Activated T-helper 2 cell treated with anti-CD3 and anti-CD28 coated beads, Interferon-gamma antibody, Interleukin-2, Interleukin-4, amounts not matched to agents 10 μg/mL and 5 μg/mL and 100 μg/mL, durations not matched to agents 14 hours and 24 hours and 36 hours (primary cell): ENCODE measurements at places on chromosomes 5 and 9.

DNA sequence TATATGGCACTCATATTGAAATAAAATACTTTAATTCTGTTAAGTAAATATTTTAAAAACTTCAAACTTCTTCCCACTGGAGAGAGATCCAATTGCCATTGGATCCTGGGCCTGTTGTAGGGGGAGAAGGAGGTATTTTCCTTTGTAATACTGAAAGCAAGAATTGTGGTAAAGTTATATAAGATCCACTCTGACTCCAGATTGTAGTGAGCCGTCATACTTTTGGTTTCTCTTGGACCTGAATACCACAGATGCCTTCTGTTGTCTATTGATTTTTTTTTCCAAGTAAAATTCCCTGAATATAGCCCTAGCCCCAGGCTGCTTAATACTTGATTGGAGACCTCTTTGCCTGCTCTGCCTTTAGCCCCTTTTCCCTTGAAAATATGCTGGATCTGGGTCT, 86.9 kb downstream of the ATG10 start:
- no peak for DNase-seq

GRCh38 chr9:33158843-33159776, 8.0 kb downstream of the B4GALT1 start:
- no peak for DNase-seq

DNA sequence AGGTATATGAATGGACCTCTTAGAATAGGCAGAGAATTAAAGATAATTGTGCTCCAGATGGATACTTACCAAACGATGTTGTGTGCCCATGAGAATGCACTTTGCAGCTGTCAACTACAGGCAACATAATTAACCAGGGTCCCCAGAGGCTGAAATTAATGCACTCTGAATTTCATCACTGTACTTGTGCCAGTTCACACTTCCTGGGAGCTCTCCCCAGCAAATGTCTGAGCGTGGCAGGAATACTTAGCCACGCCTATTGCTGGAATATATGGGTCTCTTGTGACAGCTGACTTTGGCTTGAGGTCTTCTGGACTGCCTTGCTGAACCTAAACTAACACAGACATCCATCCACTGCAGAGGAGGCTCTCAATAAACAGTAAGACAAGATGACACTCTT, 11.9 kb upstream of the C1QTNF2 start:
- DNase-seq, result no peak

- DNase-seq, result no peak
Observed at GRCh38 chr9:99078717-99079116, 26.2 kb upstream of the TGFBR1 start.

DNA sequence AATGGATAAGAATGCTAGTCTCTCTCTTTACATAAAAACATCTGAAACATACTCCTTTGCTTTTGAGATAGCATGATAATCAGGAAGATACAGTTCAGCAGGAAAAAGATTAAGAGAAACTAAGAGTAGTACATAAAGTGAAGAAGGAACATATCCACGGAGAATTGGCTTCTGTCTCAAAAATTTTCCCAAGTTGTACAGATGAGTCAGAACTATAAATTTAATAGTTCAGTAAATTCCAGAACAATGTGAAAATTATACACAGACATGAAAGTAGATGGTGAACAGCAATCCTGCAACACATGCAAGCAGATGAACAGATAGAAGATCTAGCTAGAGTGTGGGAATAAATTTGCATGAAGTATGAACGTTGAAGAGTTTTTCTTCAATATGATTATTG, 691.4 kb upstream of the RIOK2 start:
- no peak for DNase-seq

DNA sequence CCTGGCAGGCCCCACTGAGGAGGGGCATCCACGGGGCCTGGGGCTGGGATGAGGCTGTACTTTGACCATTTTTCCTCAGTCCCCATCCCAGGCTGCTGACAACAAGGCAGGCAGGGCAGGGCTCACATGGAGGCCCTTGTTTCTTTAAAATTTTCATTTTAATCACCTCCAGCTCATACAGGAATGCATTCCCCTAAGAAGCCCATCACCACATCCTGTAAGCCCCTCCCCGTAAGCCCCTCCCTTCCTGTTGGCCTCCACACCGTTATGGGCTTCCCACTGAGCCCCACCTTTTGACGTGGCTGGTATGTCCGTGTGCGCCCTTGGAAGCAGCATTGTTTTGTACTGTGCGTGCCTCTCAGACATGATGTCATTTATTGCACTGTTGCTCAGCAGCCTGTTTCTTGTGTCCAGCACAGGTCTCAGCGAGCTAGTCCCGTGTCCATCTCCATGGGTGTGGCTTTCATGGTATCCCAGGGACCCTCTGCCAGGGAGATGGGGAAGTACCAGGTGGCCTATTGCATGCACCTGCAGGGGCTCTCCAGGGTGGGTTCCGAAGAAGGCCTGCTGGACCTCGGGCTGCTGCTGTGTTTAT, 22.4 kb downstream of the PHF2 start:
- DNase-seq, result no peak

DNA sequence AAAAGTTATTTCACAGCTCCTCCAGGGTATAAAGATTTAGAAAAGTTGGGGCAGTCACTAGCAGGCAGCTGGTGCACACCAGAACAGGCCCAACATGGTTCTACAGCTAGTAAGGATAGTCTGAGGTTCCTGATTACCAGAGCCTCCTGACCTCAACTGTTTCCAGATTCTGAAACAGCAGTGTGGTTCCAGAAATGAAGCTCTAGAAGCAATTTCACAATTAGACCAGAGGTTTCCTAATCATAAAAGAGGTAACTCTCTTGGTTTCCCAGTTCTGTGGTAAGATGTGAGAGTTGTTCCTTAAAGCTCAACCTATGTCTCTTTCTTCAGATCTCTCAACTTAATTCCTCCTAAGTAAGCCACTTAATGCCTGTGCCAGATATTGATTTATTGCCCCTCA, 11.9 kb downstream of the AGTPBP1 start:
- DNase-seq, result no peak

- DNase-seq, result no peak
Observed at GRCh38 chr5:124979251-124979650, 232.8 kb upstream of the ZNF608 start.

DNA sequence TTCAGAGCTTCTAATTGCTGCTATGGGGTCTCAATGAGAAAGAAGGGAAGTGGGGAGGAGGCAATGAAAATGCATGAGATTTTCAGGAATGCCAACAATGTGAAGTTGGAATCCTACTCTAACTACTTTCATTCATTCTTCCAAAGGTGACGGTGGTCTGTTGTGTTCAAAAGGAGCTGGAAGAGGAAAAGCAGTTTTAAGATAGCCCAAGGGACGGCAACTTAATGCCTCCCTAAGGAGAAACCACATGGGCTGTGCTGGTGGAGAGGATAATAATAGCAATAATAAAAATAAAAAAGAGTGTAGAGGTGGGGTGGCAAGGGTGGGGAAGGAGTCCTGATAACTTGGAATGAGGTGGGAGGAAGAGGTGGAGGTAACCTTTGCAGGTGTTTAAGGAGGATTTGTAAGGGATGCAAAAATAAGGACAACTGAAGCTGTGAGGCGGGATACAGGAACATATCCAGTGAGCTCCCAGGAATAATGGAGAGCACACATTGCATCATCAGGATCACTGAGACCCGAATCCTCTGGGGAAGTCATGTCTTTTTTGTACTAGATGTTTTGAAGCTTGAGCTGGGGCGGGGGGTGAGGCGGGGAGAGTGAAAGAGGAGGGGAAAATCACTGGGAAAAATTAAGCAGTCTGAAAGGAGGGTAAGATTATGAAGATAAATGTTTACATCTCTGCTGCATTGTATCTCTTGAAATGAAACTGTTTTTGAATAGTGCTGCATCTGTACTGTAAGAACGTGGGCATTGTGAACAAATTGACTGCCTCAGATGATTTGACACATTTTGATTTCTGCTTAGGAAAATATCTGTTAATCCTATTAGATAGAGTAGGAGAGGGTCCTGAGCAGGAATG, 120.1 kb upstream of the TMEM161B start:
- DNase-seq, result no peak

GRCh38 chr9:119003882-119004617, 365.2 kb downstream of the BRINP1 start:
- no peak for DNase-seq

GRCh38 chr5:133232011-133232410, 180.2 kb downstream of the HSPA4 start:
- no peak for DNase-seq

DNA sequence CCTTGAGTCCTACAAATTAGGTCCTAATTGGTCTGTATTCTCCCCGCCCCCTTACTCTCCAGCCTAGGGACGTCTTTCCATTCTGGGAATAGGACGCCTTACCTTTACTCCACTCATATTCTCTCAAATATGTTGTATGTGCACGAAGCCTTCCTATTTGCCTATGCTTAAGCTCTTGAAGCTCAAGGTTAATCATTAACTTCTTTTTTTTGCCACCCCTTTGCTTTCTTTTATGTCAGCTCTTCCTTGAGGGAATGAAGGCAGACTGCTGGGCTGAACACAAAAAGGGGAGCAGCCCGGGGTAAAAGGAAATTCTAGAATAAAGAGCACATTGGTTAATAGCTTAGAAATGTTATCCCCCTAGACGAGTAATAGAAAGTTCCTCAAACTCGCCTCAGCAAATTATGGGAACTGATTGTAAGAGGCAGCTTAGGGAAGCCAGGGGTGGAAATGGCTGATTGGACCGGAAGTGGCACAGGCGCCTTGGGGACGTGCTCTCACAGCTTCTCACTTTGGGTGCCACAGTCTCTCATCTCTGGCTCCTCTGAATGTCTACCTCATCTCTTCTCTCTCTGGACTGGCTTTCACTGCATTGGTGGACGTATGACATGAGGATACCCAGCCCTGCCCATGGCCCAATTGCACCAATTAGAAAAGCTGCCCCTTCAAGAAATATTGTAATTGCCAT, 122.3 kb upstream of the IL12B start:
- no peak for DNase-seq

DNA sequence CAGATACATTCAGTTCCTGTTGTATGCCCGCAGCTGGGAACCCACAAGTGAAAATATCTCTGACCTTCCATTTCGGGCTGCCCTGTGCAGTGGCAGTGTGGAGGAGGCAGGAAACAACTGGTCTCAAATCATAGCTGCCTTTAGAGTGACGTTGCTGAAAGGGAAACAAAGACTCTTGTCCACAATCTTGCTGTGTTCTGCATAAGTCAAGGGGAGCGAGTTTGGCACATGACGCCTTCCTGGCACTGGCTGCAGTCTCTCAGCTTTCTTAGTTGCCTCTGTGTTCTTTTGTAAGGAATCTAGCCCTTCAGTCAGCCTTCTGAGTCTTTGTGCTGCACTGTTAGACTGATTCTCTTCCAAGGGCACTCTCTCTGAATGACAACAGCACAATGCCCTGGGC, 24.0 kb downstream of the ADAMTS16 start:
- no peak for DNase-seq

- no peak for DNase-seq
Observed at GRCh38 chr9:17402309-17402708, 176.6 kb upstream of the SH3GL2 start.

- DNase-seq, result no peak
Observed at GRCh38 chr9:127833555-127833954, 20.9 kb downstream of the ENG start.

GRCh38 chr5:175415303-175415702, 28.7 kb downstream of the DRD1 start:
- no peak for DNase-seq

DNA sequence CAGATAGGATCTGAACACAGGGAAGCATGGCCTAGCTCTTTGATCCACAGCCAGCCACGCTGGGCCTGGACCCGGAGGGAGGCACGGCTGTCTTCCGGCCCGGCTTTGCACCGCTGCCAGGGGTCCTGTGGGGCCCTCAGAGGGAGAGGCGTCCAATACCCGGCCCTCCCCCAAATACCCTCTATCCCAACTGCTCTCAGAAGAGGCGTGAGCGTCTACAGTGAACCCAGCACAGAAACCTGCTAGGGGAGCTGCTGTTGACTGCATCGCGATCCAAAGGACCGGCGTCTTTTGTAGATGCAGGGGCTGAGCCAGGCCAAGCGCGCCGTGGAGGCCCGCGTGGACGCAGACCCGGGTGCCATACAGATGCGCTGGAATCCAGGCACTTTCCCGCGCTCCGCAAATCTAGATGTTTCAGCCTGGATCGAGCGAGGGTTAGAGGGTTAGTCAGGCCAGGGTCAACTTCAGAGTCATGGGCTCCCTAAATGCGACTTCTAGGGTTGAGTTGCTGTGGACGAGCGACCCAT, 1.1 kb upstream of the TCF7 start:
- no peak for DNase-seq

DNA sequence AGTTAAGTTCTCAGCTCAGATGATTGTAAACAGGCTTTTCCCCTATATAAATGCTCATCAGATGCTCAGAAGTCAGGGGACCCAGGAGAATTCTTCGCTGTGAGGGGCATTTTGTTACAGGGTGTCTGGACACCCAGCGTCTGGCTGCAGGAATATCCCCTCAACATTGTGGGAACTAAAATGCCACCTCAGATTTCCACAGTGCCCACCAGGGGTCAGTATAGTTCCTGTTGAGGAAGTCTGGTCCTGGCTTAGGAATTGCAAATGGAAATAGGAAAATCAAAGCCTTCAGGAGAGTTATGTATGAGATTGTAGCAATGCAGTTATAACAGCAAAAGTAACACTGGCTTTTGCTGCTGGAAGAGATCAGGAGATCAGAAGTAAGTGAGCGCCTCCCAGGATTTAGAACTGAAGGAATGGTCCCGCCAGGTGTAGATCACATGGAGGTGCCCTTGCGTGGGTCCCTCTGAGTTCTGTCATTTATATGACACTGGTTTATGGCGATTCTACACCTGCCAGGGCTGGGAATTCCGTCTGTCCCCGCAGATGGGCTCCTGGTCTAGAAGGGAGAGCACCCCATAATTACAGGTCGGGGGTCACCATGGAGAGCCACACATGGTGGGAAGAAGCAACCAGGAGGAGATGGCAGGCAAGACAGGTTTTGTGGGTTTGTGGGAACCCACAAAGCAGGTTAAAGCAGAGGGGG, 47.1 kb upstream of the CTSL start:
- no peak for DNase-seq

GRCh38 chr5:37836592-37837413, 3.0 kb downstream of the GDNF start:
- no peak for DNase-seq

GRCh38 chr9:127444921-127445850, 6.0 kb downstream of the RPL12 start:
- DNase-seq, result no peak

DNA sequence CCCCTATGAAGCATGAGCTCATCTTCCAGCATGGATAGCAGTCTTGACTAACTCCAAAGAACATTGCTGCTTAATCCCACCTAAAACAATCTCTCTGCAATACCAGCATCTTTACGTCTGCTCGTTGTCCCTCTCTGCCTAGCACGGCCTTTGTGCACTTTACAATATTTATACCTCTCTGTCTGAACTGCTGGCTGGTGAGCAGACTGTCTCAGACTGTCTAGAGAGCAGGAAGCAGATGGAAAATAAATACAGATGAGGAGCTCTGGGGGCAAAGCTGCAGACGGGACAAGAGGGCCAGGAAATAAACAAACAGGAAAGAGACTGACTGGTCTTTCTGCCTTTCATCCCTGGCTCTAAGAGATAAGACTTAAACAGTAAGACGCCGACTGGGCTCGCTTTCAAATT, 224.8 kb downstream of the ENC1 start:
- no peak for DNase-seq

GRCh38 chr5:15183520-15183919, 311.9 kb upstream of the ANKH start:
- DNase-seq, result no peak

GRCh38 chr5:137254119-137255090, 244.7 kb downstream of the SPOCK1 start:
- DNase-seq, result no peak
